T-helper 9 cell (primary cell): ENCODE measurements at places on chromosomes 6 and 20.

GRCh38 chr6:11197175-11197536 is 35.3 kb downstream of the NEDD9 start:
- DNase-seq = no peak

GRCh38 chr20:64069614-64070243 is 6.7 kb downstream of the TCEA2 start:
- DNase-seq = no peak

GRCh38 chr6:63862486-63863198 is 227.0 kb downstream of the PHF3 start:
- DNase-seq = no peak

DNA sequence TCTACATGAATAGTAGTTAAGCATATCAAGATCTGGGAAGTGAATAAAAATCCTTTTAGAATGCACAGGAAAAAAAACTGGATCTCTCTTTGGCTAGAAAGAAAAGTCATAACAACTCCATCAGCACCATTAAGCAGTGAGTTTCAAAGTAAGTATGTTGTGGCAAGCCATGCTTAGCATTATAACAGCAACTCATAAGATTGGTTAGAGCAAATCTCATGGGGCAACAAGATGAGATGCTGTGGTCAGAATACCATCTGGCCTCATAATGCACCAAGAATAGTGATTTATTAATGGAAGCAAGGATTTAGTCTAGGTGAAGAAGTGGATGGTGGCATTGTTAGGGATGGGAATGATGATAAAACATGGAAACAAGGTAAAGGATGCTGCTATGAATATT is 159.4 kb downstream of the PHF3 start:
- DNase-seq = no peak

GRCh38 chr20:61647702-61648101 is 395.6 kb downstream of the CDH4 start:
- no peak for DNase-seq

DNA sequence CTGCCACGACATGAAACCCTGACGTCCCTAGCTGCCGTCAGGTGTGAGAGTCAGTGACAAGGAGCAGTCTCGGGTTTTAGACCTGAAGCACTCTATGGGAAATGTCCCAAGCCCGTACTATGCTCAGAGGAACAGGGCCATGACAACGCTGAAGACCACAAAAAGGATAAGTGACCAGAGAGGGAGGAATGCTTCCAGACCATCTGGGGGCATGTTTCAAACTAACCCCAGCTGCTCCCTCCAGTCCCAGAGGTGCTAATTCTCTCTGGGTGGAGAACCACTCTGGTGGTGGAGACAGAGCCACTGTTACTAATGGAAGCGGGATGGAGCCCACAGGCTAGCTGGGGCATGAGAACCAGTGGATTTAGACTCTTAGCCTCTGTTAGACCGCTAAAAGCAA is 8.7 kb downstream of the AURKA start:
- DNase-seq = no peak

DNA sequence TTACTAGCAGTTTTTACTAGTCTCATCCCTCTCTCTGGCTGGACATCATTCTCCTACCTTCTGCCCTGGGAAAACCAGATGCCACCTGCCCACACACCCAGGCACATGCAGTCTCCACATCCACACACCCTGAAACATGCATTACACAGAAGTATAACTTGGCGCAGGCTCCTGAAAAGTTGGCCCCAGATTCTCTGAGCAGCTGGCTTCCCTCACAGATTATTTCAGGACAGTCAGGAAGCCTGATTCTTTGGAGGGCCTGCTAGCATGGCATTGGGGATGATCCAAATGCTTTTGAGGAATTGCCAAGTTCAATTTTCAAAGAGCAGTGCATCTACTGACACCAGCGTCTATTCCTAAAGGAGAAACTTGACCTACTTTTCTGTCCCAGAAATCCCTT is 27.8 kb upstream of the KIF16B start:
- no peak for DNase-seq

DNA sequence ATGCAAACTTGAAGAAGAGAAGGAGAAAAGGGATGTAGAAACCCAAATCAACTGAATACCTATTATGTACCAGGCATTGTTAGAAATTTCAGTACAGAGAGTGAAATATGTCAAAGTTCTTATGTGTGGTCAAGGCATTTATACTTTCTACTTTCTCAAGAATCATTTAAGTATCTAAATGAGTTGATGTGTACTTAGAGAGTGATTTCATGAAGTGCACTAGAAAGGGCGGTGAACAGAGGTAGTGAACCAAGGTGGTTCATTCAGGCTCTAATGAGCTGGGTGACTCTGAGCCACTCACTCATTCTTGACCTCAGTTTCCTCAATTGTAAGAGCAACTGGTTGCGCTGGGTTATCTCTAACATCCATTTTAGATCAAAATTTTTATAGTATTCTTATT is 3.3 kb downstream of the PDE7B start:
- no peak for DNase-seq

DNA sequence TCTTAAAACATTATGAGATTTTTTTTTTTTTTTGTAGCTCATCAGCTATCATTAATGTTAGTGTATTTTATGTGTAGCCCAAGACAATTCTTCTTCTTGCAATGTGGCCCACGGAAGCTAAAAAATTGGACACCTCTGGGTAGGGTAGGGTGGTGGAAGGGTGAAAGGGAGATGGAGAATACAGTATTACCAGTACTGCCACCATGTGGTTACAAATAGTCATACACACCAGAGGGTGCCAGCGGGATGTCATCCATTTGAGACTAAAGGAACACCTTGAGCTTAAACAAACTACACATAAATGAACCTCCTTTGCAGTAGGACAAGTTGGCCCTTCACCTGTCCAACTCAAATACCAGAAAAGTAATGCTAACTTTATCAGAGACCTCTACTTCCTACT is 601.9 kb downstream of the HTR1B start:
- DNase-seq = no peak

DNA sequence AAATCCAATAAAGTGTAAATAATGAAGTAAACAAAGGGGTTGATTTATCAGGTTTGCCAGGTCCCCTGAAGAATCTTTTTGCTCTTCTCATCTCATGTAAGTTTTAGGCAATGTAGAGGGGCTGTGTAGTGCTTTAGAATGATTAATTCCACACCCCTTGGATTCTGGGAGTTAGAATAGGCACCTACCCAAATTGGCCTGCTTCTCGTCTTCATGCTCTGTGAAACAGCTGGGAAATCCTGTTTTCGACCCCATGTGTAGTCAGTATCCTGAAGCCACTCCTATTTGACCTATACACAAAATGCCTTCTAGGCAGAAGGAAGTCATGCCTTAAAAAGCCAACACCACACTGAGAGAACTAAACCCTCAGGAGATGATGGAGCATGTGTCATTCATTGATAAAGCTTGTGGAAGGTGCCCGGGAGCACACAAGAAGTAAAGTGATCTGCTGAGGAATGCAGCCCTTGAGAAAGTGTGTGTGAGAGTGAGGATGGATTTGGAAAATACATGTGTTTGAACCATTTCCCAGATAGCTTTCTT is 170.9 kb downstream of the KLHL32 start:
- no peak for DNase-seq

DNA sequence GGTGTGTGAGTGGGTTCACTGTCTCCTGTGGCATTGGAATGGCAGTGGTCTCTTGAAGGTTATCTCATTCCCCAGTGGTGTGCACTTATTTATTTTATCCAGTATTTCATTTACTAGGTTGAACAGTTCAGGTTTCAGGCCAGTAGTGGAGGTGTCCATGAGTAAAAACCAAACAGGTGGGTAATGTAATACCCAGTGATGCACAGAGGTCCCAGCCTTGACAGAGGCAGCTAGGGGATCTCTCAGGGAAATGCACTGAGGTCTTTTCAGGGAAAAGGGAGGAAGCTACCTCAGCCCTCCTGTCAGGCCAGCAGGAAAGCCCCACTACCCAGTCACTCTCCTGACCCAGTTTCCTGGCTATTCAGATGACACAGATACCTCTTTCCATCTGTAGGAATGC is 403.6 kb downstream of the UTRN start:
- DNase-seq = no peak

DNA sequence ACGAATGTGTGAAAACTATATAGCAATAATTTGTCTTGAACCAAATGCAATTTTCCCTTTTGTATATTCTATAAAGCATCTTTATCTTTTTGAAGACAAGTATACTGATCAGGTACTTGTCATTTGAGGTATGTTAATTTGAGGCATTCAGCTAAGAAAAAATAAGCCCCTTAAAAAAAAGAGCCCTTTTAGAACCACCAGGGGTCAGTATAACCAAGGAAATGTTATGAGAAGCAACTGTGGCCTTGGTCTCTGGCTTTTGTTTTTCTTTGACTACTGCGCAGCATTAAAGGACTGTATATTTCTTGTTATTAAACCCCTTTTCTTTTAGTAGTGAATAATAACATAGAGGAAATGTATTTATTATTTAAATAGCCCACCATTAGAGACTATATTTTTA is 43.1 kb downstream of the CD109 start:
- DNase-seq = no peak

DNA sequence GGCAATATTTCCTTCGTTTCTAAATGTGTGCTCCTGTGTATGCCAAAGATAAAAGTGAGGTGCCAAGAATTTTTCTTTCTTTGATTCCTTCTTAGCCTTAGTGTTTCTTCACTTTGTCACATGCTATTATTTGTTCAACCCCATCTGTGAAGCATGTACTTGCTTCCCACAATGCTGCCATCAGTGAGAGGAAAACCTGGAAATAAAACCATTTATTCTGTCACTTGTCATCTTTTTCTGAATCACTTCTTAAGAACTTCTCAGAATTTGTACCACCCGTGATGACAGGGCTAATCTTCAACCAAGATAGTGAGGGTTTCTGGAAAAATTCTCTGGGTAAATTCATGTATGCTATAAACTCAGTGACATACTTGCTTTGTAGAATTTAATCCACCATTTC is 450.1 kb downstream of the COL12A1 start:
- no peak for DNase-seq

DNA sequence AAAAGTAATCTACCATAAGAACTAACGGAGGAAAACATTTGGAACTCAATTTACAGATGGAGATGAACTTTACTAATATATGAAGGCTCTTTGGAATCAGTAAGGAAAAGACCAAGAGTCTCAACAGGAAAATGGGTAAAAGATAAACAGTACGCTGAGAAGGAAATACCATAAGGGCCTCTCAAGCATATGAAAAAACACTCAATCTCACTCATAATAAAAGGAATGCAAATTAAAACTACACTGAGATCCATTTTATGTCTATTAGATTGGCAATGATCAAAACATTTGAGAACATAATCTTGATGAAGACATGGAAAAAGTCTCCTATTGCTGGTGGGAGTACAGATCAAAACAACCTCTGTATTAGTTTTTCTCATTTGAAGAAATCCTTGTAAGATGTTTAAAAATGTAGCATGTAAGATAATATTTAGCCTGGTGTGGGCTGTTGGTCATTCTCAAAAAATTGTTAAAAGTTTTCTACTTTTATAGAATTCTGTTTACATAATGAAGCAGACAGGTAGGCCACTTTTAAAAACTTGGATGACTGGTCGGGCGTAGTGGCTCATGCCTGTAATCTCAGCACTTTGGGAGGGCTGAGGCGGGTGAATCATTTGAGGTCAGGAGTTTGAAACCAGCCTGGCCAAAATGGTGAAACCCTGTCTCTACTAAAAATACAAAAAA is 14.5 kb downstream of the REV3L start:
- DNase-seq = no peak

- DNase-seq = no peak
Measured at GRCh38 chr6:18269253-18269652, 4.9 kb upstream of the DEK start.

DNA sequence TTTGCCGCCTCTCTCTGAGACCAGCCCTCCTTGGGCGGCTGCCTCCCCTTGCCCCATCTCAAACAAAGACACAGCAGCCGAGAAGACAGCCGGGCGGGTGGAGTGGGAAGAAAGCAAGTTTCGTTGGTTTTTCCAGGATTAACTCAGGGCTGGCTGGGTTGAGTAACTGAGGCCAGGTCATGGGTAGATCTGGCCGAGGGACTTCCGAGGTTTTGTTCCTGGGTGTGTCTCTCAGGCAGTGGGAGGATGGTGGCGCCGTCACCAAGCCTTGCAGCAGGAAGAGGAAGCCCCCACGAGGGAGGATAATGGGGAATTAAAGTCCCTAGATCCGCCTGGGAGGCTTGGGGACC is 167.2 kb downstream of the TTLL2 start:
- no peak for DNase-seq

DNA sequence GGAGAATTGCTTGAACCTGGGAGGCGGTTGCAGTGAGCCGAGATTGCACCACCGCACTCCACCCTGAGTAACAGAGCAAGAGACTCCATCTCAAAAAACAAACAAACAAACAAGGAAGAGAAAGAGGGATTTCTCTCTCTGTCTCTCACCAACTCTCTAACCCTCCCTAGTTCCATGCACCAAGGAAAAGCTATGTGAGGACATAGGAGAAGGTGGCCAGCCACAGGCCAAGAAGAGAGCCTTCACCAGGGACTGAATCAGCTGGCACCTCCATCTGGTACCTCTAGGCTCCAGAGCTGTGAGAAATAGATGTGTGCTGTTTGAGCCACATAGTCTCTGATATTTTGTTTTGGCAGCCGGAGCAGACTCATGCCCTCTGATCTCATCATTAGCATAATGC is 9.0 kb upstream of the FAM110A start:
- no peak for DNase-seq

GRCh38 chr6:169213814-169214520 is 39.7 kb downstream of the THBS2 start:
- no peak for DNase-seq

DNA sequence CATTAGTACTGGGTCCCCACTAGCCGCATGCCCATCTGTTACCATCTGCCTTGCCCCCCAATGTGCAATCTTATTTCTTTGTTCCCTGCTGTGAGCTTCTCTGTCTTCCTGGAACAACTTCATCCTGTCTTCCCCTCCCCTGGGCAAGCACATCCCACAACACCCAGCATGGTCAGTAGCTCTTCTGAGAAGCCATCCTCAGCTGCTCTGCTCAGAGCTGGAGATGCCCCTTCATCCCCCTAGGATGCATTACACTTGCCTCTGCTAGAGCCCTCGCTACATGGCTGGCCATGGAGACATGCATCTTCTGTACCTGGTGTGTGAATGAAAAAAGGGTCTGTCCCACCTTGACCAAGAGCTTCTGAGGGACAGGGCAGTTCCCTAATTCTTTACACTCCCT is 141.2 kb downstream of the CDC5L start:
- DNase-seq = no peak

- no peak for DNase-seq
Measured at GRCh38 chr6:162249907-162250642, 477.5 kb downstream of the PRKN start.

DNA sequence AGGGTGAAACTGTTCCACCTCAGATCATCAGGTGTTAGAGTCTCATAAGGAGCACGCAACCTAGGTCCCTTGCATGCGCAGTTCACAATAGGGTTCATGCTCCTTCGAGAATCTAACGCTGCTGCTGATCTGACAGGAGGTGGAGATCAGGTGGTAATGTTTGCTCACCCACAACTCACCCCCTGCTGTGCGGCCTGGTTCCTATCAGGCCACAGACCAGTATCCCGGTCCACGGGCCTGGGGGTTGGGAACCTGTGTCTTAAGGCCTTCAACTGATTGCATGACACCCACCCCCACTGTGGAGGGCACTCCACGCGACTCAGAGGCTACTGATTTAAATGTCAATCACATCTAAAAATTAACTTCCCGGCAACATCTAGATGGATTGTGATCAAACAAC is 411.2 kb upstream of the SULF2 start:
- no peak for DNase-seq

- DNase-seq = no peak
Measured at GRCh38 chr6:125791820-125792165, 1.0 kb downstream of the NCOA7 start.

- DNase-seq = no peak
Measured at GRCh38 chr6:142367501-142368018, 65.8 kb downstream of the ADGRG6 start.
